Cortex of kidney (tissue), 1 donor: ENCODE measurements at places on chromosomes 16 and 17.

DNA sequence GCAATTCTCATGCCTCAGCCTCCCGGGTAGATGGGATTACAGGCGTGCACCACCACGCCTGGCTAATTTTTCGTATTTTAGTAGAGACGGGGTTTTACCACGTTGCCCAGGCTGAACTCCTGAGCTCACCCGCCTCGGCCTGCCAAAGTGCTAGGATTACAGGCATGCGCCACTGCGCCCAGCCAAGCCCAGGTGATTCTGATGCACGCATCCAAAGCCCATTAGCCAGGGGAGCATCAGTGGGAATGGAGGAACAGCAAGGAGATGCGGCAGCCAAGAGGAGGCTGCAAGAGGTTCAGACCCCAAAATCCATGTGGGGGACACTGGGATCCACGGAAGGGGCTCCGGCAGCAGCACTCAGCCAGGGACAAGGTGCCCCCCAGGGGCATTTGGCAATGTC, 12.1 kb downstream of the ATP2A3 start:
- no peak for DNase-seq

- DNase-seq, result no peak
Measured at GRCh38 chr17:395179-395578, 42.6 kb upstream of the RPH3AL start.

- no peak for DNase-seq
Measured at GRCh38 chr17:62891659-62892058, 74.4 kb upstream of the TANC2 start.

- DNase-seq, result no peak
Measured at GRCh38 chr17:5789528-5789927, 205.2 kb upstream of the NLRP1 start.

DNA sequence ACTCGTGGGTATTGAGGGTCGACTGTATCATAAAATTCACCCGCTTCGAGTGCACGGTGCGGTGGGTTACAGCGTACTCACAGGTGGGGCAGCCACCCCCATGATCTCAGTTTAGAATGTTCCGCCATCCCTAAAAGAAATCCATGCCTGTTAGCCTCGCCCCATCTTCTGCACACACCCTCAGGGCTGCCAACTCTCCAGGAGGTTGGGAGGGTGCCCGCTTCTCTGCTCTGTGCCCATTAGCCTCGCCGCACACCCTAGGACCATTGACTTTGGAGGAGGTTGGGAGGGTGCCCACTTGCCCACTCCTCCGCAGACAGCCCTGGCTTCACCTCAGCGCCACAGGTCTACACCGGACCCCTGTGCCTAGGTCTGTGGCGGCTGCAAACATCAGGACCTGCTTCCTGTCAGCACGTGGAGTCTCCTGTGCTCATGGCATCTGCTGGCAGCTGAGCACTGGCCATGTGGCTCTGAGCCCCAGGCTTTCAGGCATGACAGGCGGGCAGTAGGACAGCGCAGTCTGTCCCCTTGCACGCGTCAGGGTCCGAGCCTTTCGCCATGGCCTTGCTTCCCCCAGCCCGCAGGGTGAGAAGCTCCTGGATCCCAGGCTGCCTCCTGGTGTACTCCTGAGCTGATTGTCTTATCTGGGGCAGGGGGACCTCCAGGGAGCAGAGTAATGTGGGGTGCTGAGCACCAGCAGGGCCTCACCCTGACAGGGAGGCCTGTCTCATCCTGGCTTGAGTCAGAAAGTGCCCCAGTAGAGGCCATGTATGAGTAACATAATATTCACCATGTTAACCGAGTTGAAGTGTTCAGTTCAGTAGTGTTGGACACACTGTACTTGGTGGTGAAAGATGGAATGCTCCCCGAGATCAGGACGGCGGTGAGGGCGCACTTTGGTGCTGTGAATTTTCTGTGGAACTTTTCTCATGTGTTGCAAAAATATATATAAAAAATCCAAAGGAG, 21.9 kb downstream of the NME3 start:
- no peak for DNase-seq

GRCh38 chr16:83899978-83900377, 1.1 kb downstream of the MLYCD start:
- DNase-seq, result no peak

- DNase-seq, result no peak
Measured at GRCh38 chr17:50565402-50566350, 5.2 kb downstream of the CACNA1G start.

DNA sequence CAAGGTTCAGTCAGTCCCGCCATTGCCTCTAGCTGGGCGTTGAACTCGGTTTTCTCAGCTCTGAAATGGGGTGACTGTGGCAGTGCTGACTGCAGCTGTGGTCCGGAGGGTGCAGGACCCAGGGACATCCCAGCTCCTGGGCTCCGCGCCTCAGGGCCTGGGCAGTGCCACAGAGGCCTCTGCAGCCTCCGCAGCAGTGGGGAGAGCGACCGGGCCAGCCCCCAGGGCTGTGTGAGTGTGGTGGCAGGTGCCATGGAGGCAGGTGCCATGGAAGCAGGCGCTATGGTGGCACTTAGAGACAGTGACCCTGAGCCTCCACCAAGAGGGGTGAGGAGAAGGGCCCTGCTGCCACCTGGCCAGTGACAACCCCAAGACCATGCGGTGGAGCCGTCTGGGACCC, 30.9 kb downstream of the ZNF469 start:
- no peak for DNase-seq

DNA sequence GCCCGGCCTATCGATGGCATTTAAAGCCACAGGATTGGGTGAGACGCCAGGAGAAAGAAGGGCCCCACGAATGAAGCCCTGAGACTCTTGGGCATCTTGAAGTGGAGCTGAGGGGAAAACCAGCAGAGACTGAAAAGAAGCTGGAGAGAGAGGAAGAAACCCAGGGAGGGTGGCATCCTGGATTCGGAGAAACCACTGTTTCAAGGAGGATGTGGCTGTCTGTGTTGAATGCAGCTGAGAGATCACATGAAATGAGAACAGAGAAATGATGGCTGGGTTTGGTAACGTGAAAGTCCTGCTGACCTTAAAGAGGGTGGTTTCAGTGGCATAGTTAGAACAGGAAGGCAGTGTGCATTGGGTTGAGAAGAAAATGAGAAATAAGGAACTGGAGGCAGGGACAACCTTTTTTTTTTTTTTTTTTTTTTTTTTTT, 3.8 kb downstream of the TNFSF12 start:
- no peak for DNase-seq

GRCh38 chr17:44363613-44364159, at the start of gene FAM171A2:
Gene FAM171A2, minus strand, starts transcription at chr17:44363853. Its CDS starts 139 bp downstream, at chr17:44363714.
- DNase-seq, result no peak

GRCh38 chr16:62201911-62202310, 165.7 kb upstream of the CDH8 start:
- DNase-seq, result no peak

GRCh38 chr16:50430076-50430475, 61.3 kb upstream of the BRD7 start:
- no peak for DNase-seq

- no peak for DNase-seq
Measured at GRCh38 chr17:42348104-42348503, 40.1 kb downstream of the STAT3 start.

- no peak for DNase-seq
Measured at GRCh38 chr17:81511804-81512561, 616 bp downstream of the ACTG1 start.

GRCh38 chr16:1673424-1674151, 4.5 kb upstream of the JPT2 start:
- DNase-seq, result no peak

DNA sequence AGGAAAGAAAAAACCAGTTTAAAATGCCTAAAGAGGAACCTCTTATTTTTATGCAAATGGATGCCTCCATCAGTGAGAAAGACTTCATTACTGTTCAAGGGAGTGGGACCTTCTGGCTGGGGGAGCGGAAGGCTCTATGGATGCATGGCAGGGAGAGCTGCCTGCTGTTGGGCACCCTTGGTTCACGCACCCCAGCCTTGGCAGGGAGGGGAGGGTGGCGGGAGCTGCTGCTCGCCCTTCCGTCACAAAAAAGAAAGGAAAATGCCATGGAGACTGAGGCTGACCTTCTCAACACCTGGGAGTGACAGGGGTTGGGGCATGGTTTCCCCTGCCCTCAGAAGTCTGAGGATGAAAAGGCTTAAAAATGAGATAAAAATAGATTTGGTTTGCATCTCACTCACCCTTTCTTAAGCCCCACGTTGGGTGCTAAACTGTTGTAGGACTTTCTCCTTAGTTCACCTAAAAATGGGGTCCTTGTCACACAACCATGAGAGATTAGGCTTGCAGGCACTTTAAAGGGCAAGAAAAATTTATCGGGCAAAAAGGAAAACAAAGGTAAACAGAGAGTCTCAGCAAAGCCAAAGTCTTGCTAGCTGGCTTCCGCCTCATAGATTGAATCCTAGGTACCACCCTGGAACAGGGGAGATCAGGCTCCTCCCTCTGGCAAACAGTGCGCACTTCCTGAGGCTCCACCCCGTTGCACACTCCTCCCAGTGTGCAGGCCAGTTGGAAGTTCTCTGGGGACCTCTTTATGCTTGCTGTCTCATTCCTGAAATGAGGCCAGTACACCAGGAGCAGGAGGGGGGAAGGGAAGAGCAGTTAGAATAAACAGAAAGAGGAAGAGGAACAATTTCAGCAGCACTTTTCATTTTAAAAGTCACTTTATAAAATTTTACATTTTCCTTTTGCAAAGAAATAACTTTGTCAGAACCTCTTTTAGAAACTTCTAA, 31.6 kb downstream of the PHKB start:
- DNase-seq, result no peak

DNA sequence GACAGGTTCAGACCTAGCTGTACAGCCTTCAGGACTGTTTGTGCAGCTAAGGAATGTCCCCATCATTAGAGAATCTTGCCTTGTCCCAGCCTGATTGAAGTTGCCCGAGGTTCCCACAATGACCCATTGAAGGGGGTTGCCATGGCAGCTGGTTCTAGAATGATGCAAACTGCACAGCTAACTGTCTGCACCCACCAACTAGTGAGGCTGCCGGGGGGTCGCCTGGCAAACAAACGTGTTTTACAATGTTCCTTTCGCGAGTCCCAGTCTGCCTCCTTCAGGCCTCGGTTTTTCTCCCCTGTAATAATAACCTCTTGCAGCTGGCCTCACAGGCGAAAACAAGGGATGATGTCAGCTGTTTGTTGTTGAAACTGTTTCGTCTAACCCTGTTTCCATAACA, 5.5 kb downstream of the C16orf96 start:
- no peak for DNase-seq

GRCh38 chr17:78598013-78598471, 20.8 kb upstream of the DNAH17 start:
- DNase-seq, result no peak

DNA sequence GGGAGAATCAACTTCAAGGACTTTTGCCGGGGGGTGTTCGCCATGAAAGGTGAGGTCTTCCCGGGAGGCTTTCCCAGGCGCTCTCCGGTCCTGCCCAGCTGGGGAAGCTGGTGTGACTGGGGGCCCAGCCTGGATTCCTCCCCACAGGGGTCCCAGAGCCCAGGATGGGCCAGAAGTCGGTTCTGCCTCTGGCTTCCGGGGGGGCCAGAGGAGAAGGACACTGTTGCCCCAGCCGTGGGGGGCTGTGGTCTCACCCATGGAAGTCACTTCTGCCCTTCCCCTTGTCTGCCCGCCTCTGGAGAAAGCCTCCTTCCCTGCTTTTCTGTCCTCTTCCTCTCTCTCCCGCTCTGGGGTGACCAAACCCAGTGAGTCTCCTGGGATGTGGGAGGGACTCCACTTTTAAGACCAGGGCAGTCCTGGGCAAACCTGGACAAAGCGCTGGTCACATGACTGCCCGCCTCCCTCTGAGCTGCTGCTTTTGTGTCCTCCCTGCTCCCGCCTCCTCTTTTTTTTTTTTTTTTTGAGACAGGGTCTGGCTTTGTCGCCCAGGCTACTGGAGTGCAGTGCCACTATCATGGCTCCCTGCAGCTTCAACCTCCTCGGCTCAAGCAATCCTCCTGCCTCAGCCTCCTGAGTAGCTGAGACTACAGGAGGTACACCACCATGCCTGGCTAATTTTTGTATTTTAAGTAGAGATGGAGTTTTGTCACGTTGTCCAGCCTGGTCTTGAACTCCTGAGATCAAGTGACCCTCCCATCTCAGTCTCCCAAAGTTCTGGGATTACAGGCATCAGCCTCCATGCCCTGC, 40.6 kb downstream of the RAB11FIP4 start:
- DNase-seq, result no peak

GRCh38 chr16:58152246-58152868, 23.2 kb upstream of the CFAP20 start:
- no peak for DNase-seq

- DNase-seq, result no peak
Measured at GRCh38 chr17:44919885-44920564, 4.7 kb upstream of the GFAP start.

- DNase-seq, result no peak
Measured at GRCh38 chr17:18070861-18071340, 16.8 kb upstream of the DRG2 start.

DNA sequence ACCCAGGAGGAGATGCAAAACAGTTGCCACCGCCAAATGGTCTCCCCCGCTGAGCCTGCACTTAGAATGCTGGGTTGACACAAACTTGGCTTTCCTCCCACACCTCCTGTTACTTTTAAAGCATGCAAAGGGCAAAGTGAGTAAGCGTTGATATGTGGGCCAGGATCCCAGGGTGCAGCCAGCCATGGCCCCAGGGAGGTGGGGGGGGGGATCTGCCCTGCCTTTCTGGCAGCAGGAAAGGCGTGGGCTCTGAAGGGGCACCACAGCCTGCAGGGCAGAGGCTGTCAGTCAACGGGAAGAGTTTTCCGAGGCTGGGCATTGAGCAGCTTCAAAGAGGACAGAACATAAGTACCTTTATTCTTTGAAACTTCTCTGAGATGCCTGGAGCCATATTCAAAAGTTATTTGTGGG, 142.3 kb downstream of the ABCC12 start:
- DNase-seq, result no peak

DNA sequence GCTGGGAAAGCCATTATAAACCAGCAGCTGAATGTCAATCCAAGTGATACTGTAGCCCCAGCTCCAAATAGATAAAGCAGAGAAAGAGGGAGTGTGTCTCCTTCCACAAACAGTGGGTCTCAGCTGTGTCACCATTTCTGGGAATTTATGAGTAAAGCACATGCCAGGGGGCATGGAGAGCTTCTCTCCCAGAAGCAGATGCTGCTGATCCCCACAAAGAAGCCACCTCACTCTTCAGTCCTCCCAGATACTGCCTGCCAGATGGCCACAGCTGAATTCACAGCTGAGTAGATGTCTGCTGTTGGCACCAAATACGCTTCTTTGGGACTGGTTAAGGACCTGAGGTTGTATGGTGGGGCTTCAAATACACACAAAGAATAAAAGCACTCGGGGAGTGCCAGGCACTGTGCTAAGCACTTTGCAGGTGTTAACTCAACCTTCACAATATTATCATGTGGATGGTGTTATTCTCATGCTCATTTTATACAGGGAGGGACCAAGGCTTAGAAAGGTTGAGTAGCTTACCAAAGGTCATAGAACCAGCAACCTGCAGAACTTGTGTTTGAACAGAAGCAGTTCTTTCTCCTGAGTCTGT, 298.3 kb downstream of the CDH11 start:
- no peak for DNase-seq
